ENCODE measurements at places on chromosomes 4 and X.

DNA sequence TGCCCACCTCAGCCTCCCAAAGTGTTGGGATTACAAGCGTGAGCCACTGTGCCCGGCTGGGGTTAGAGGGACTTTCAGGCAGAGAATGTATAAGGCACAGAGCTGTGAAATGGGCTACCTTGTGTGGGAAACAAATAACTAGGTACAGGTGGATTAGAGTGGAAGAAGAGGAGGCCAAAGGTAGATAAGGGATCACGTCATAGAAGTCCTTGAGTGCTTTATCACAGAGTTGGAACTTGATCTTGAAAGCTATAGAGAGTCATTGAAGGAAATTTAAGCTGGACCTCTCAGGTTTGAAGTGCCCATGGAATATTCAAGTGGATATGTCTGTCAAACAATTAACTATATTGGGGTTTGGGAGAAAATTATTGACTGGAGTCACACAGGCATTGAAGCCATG lies 8.4 kb downstream of the N4BP2 start:
- no peak for DNase-seq

DNA sequence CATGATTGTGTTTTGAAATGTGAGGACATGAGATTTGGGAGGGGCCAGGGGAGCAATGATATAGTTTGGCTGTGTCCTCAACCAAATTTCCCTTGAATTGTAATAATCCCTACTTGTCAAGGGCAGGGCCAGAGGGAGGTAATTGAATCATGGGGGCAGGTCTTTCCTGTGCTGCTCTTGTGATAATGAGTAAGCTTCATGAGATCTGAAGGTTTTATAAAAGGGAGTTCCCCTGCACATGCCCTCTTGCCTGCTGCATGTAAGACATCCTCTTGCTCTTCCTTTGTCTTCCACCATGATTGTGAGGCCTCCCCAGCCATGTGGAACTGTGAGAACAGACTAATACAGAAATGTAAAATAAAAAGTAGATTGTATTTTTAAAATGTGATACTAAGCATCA lies 1294.9 kb downstream of the ADGRL3 start:
- no peak for DNase-seq

- DNase-seq: no peak
Observed at GRCh38 chrX:10906866-10907265, 204.3 kb upstream of the HCCS start.

- no peak for DNase-seq
Observed at GRCh38 chr4:2712261-2712842, 43.8 kb downstream of the TNIP2 start.

DNA sequence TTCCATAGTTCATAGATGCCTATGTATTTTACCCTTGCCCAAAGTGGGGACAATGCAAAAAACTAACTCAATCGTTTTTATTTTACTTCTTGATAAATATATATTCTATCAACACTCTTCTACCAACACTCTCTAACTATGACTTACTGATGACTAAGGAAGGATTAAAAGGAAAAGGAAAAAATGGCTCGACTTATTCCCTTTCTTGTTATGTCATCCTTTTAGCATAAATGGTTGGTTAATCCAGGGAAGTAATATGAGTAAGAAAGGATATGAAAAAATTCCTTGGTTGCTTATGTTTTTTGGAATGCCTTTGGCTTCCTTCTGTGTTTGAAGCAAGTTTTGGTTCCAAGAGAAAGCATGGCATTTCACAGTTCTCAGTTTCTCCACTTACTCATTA lies 1087.1 kb downstream of the C4orf33 start:
- no peak for DNase-seq

DNA sequence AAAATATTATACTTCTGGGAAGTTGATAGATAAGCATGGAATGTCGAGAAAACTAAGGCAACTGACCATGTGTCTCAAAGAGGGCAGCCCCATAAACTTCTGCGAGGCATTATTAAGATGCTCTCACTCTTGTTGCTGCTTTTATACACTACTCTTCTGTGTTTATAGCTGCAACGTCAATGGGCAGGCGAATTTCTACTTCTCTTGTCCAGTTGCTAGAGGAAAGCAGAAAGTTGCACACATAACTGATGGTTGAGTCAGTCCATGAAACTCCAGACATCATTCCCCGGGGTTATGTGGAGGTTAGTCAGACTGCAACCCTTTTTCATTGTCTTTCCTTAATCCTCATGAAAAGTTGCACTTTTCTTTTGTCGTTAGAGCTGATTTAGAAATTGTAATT lies 39.8 kb downstream of the VCX3B start:
- no peak for DNase-seq

GRCh38 chrX:140343226-140343868 lies 161.5 kb downstream of the SOX3 start:
- DNase-seq: no peak

DNA sequence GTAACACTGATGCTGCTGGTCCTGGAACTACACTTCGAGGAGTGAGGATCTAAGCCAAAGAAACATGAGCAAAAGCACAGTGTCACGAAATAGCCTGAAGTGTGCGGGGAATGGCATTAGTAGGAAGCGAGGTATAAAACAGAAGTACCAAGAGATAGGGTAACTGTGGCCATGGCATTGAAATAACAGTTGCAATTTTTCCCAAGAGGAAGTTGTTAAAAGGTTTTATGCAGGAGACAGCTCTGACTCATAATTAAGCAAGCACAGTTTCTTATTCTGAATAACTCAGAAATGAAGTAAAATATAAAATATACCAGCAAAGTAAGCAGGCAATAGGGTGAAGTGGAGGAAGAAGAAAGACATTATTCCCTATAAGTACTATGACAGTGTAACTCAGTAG lies 90.3 kb upstream of the TMEM150C start:
- no peak for DNase-seq

DNA sequence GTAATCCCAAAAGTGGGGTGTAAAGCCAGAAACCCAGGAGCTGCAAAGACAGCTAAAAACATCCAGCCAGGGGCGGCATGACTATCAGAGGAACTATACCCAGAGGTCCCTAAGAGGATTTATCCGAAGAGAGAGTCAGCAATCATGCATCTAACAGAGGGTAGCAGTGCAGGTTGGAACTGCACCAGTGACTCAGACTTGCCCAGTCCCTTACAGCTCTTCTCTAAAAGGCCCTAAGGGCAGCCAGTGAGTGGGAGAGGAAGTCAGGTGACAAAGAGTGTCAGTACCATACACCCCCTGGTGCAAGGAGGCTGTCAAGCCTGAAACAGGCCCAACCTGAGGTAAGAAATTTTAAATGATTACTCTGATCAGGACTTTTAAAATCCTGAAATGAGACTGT lies 88.1 kb downstream of the CAMK2D start:
- no peak for DNase-seq

DNA sequence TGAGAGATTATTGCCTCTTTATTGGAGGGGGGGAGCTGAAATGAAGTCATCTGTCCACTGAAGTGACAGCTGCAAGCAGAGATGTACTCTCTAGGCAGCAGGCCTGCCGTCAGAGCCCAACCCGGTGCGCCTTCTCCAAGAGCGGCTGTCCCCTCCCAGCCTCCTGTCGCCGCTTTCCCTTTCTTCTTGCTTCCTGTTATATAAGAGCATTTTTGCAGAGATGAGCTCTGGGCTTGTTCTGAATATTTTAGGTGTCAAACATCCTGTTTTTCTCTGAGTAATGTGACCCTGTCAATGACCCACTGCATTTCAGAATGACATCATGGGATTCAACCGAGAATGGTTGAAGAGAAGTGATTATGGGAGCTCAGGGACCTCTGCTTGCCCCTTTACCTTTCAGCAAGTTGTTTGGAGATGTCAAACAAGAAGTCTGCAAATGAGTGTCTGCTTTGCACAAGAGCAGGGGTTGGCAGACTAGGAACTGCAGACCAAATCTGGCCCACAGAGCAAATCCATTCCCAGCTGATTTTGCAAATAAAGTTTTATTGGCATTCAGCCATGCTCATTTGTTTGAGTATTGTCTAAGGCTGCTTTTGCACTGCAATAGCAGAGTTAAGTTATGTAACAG lies 79.9 kb downstream of the SLC9A6 start:
- no peak for DNase-seq

GRCh38 chrX:113522814-113523213 lies 682.2 kb upstream of the AMOT start:
- no peak for DNase-seq

- DNase-seq: peak; percentile 57
Observed at GRCh38 chr4:7805533-7806337, 133.9 kb downstream of the AFAP1 start.

GRCh38 chrX:18426004-18426320 lies 554 bp downstream of the CDKL5 start:
- DNase-seq: no peak

DNA sequence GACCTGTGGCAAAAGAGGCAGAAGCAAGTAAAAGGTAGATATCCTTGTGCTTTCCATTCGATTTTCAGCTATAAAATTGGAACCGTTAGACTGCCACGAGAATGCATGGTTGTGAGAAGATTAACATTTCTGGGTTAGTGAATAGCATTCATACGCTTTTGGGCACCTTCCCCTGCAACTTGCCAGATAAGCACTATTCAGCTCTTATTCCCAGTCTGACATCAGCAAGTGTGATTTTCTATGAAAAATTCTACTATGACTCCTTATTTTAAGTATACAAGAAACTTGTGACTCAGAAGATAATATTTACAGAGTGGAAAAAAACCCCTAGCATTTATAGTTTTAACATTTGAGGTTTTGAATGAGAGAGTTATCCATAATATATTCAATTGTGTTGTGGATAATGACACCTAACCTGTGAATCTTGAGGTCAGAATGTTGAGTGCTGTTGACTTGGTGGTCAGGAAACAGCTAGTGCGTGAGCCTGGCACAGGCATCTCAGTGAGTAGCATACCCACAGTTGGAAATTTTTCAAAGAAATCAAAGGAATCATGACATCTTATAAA lies 3.9 kb downstream of the FGB start:
- DNase-seq: no peak

DNA sequence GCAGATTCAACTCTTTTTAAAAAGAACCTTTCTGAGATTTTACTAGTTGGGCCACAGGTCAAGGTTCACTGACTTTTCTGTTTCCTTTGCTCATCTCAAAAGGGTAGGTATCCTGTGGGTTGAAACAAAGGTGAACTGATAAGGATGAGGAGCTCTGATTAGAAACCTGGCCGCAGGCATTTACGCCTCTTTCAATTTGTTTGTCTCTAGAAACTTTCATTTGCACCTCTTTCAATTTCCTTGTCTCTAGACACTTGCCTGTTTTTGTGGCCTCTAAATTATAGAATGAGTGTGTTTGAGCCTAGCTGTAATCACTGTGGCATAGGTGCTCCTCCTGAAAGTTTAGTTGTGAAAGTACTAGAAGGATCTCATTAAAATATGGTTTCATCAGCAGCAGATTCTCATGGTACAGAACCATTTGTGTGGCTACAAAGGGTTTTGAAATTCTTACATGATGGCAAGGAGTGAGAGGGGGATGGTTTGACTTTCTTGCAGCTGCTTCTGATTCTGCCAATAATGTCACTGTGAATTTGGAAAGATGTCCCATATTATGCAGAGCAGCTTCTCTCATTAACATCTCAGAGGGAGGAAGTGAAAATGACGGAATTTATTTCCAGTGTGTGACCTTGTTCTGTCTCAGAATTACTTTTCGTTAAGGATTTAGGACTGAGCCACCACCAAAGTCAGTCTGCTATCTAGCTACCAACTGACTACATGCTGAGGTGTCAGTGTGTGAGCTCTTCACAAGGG lies 142.2 kb downstream of the SH2D1A start:
- no peak for DNase-seq

DNA sequence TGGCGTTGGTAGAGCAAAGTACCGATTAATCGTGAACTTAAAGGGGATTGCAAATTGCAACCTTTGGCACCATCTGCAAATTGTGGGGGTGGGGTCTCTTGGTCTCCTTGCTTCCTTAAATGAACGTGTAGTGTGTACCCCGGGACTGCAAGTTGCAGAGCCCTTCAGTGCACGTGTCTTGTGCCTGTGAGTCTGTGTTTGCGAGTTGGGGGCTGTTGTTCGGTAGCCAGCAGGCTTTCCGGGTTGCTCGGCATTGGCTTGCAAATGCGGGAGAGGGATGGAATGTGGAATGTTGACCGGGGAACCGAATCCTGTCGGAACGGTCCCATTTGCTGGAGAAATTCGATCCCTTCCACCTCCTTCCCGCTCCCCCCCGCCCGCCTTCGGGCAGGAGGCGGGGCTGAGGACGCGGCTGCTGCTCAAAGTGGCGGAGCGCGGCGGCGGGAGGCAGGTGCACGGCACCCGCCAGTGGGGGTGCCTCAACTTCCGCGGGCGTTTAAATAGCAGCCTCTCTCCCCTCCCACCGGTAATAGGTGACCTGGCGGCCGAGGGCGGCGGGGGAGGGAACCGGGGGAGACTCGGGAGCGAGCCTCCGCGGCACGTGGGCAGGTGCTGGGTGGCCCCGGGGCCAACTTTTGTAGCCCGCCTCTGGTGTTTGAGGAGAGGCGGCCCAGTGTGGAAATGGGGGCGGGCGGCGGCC lies 1.5 kb downstream of the JADE1 start:
- DNase-seq: peak; percentile 70

DNA sequence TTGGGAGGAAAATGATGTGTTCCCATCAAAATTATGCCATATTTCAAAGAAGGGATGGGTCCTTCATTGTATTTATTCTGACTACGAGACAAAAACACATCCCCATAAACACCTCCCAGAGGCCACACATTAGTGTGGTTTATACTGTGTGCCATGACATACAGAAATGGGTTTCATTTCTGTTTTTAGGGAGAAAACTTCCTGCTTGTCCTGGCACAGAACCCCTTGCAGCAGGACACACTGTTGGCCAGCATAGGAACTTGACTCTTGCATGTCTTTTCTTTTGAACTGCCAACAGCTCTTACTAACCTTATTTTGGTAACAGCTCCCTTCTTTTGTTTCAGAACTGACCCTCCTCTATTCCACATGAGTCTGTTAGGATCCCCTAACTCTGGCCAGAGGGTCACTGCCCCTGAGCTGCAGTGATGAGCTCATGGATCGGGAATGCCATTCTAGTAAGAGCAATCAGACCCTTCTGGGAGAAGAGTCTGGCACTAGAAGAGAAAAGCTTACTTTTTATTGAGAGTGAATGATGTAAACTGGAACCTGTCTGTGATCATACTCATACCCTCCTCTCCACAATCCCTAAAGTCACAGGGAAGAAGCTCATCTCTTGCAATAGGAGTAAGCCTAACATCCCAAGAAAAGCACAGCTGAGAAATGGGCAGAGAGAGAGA lies 86.4 kb downstream of the SMIM20 start:
- peak; percentile 48 for DNase-seq

Measured in Ammon's horn (tissue), 1 donor.